Anterior cingulate cortex (tissue), 58 donors: ENCODE measurements at places on chromosomes 7 and 10.

- no peak for DNase-seq
Measured at GRCh38 chr10:77835669-77836086, 90.9 kb downstream of the DLG5 start.

DNA sequence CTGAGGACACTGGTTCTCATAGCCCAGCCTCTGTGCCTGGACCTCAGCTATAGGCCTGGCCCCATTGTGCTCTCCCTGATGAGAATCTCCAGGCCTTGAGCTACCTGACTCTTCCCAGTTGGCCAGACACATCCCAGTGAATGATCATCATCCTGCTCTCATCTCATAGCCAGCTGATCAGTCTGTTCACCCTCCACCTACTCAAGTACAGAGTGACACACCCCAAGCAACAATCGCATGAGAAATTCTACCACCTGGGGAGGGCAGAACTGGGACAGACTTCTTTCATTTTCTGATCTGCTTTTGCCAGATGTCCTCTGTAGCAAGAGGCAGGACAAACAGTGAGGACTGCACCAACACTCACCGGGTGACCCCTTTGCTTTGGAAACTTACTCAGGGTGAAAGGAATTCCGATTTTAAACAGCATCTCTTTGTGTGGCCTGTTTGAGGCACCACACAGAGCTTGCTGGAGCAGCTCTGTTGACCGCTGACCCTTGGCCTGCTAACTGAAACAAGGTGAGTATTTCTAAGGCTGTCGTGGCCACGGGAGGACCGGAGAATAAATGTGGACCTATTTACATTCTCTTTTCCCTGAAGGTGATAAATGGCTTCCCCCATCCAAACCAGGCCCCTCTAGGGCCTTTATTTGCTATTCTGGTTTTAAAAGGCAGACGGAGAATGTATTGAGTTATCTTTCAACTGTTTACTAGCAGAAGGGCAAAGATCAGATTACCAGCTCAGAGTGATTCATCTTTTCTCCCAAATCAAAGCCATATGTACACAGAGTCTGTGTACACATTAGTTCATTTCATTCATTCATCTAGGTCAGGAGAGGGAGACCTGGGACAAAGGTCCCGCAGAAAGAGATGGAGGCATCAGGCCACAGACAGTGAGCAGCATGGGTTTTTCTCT, 181.4 kb upstream of the TNS3 start:
- no peak for DNase-seq

DNA sequence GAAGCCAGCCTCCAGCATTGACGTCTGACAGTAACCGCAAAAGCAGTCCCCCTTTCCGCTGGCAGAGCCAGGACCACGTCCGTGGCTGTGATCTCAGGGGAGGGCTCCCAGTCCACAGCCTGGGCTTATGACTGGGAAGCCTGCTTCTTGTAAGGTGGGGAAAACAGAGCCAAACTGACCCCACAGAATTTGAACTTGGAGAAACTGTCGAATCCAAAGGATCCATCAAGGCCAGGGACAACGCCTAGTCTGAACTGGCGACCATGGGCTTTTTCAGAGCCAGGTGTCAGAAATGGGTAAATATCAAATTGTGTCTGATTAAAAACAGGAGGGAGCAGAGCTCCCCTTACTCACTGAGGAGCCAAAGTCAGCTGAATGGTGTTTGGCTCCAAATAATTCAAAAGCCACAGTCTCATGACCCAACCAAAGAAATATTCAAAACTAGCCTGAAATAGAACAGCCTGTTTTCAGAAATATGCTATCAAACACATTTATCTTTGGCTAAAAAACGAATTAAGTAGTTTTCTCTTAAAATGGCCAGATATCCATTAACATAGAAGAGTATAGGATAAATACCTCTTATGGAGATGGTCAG, 751.4 kb upstream of the GALNT17 start:
- DNase-seq = no peak

DNA sequence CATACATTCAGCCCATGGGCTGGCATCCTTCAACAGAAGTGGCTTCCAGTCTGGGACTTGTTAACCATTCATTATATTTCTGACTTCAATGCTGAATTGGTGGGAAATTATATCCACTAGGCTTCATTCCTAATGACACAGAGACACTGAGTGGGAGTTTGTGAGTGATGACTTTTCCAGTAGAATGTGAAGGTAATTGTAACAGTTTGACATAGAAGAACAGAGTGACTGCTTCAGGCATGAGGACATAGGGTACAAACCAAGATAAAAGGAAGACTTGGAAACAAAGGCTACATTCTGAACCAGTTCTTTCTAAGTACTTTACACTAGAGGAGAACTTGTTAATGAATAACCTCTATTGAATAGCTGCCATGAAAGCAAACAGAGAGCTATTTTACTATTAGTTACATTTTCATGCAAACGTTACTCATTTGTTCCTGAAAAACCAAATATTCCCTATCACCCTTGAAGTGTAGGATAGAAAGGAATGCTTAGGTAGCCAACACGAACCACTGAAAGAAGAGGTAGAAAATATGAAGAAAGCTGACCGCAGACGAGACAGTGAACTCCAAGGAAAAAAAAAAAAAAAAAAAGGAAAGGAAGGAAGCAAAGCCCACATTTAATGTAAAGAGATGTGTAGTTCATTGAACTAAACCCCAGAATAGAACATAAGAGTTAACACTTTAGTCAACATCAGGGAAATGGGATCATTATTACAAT, 237.0 kb upstream of the SEMA3C start:
- no peak for DNase-seq
